ENCODE measurements at places on chromosomes 12 and 14.

- DNase-seq, result no peak
These were observed 125.5 kb downstream of the ZFP36L1 start for GRCh38 chr14:68667313-68667791.

- DNase-seq, result no peak
These were observed 193.4 kb downstream of the ERC1 start for GRCh38 chr12:1184402-1184801.

GRCh38 chr12:46413368-46413767 lies 40.8 kb upstream of the SLC38A2 start:
- no peak for DNase-seq

DNA sequence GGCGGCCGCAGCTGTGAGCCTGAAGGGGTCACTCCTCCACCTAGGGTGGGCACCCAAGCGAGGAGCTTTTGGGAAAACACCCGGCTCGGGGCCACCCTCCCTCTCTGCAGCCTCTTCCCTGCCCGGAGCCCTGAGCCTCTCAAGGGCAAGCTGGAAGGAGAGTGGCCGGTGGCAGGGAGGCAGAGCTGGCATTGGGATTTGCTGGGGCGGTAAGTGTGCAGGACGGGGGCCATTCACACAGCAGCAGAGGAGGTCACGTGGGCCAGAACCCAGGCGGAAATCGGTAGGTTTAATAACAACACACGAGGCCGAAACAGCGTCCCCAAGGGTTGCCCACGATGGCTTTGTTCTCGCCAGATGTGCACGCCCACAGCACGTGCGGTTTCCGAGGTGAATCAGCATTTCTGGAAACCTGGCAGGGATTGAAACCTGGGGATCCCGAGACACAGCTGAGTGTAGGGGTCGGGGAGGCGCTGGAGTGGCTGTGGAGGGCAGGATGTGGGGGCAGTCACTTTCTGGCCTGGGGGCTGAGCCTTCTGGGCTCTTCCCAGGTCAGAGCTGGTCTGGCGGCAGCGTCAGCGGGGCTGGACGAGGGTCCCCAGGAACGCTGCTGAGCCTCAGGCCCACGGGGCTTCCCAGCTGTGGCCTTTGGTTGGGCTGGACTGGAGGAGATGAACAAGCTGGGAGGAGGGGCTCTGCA lies 23.5 kb downstream of the NOC4L start:
- DNase-seq, result no peak

DNA sequence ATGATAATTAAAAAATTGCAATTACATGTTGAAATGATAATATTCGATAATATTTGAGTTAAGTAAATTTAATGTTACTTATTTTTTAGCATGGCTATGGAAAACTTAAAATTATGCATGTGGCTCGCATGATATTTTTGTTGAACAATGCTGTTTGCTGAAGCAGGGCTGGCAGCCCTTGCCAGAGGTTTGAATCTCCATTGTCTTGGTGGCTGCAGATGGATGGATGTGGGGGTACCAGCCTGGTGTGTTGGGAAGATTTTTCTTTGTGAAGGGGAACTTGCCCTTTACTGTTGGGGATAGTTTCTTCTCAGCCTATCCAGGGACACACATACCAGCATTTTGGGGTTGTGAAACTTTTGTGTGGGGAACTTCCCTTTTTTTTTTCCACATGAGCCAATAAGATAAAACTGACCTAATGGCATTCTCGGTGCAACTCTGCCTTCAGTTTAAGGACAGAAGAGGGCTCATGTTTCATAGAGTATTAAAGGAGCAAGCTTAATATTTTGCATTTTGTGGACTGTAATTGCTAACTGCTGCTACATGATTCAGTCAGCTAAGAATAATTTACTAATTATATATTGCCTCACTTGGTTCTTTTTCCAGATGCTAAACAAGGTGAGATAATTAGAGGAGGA lies 8.8 kb downstream of the RASSF3 start:
- no peak for DNase-seq

DNA sequence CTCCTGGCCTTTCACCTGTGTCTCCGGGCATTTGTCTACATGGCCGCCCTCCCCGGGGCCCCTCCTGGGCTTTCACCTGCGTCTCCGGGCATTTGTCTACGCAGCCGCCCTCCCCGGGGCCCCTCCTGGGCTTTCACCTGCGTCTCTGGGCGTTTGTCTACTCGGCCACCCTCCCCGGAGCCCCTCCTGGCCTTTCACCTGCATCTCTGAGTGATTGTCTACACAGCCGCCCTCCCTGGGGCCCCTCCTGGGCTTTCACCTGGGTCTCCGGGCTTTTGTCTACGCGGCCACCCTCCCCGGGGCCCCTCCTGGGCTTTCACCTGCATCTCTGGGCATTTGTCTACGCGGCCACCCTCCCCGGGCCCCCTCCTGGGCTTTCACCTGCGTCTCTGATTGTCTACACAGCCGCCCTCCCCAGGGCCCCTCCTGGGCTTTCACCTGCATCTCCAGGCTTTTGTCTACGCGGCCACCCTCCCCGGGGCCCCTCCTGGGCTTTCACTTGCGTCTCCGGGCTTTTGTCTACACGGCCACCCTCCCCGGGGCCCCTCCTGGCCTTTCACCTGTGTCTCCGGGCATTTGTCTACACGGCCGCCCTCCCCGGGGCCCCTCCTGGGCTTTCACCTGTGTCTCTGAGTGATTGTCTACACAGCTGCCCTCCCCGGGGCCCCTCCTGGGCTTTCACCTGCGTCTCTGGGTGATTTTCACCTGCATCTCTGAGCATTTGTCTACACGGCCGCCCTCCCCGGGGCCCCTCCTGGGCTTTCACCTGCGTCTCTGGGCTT lies 68.0 kb upstream of the GALNT9 start:
- DNase-seq, result no peak

- DNase-seq, result no peak
These were observed 168.1 kb downstream of the SLC38A4 start for GRCh38 chr12:46657453-46658411.

GRCh38 chr12:84069699-84070098 lies 842.9 kb downstream of the SLC6A15 start:
- DNase-seq, result no peak

- no peak for DNase-seq
These were observed 36.6 kb upstream of the SPPL3 start for GRCh38 chr12:120940799-120941198.

All from effector memory CD4-positive, alpha-beta T cell (primary cell).